NCI-H460 (cell line): ENCODE measurements at places on chromosomes 11 and 22. TPM values are rescaled to one million over a fixed set of nuclear protein-coding genes. Genes with fewer than 3 reads are reported as not detected.

DNA sequence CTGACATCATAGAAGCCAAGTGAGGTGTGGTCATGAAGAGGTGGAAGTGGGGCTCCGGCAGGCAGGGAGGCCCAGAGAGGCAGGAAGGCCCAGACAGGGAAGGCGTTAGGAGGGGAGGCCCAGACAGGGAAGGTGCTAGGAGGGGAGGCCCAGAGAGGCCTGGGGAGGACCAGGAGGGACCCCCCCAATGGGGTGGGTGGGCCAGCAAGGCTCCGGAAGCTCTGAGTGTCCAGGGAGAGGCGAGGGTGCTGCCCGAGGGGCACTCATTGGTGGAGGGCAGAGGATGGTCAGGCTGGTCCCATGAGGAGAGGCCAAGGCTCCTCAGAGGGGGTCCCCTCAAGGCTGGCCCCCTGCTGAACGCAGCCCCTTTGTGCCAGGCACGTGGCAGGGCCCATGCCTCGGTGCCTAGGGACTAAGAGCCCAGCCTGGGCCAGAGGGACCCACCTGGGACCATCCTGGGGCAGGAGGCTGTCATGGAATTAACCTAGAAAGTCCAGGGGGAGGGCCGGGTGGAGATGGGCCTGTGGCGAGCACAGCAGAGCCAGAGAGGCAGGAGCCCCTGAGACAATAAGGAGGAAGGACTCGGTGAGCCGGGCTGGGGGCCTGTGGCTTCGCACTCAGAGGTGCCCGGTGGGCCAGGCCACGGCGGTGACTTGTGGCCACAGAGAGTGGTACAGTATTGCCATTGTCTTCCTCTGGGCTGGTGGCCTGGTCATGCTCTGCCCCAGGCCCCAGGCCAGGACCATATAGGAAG, 12.2 kb downstream of the PHLDA2 start:
- no peak for DNase-seq

DNA sequence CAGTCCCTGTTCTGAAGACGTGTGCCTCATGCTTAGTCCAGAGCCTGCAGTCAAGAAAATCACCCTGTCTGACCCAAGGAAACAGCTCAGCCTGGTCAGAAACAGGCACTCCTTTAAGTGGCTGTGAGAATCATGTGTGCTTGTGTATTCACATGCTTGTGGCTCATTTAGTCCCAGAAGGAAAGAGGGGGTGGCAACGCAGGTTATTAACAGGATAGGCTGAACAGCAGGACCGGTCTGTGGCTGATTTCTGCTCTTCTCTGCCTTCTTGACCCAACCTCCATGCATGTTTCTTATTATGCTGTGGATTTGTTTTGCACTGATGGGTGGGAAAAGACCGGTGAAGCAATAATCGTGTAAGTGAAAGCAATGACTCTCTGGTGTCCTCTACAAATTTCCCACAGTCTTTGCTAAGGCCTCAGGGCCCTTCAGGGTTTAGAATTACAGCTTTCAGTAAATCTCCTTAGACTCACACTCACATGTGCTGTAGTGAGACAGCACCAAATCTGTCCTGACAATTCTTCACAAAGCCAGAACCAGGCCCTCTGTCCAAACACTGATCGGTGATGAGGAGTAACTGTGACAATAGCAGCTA, 288.1 kb downstream of the ETS1 start:
- DNase-seq, result no peak

The ESAM gene
- 0.15 and 0.23 TPM in 2 replicates for total RNA-seq

DNA sequence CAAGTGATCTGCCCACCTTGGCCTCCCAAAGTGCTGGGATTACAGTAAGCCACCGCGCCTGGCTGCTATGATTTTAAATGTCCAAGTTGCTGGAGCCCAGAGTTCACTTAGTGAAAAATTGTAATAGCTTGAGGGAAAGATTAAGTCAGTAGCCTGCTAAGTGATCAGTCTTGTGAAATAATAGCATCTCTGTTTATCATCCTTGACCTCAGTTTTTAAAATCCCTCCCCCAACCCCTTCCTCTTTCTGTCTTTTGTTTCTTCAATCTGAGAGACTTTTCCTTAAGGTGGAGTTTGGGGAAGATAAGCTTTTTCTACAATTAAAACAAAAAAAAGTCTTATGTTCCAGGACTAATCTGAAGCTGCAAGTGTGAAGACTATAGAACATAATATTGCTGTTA, 6.4 kb downstream of the HIPK3 start:
- no peak for DNase-seq

The CARD18 gene
- not detected in 2 replicates for total RNA-seq

The PSMC3 gene
- total RNA-seq, result 120 and 123 TPM in 2 replicates

DNA sequence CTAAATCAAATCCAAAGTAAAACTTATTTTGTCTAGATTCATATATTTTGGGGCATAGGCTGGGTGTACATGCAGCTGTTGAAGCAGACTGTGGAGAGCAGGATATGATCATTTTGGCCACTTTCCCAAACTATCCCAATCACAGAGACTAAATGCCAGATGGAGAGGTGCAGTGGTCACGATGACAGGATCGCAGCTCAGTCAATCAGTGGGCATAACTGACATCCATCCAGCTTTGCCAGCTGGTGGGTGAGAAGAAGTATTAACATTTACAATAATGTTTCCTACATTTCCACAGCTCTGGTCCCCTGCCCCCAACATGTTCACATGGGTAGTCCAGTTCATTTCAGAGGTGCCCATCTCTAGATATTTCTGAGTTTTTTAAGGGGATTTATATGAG, 255.5 kb upstream of the SESN3 start:
- DNase-seq, result no peak

- no peak for DNase-seq
Observed at GRCh38 chr11:71518506-71519471, 8.3 kb upstream of the KRTAP5-7 start.

- no peak for DNase-seq
Observed at GRCh38 chr11:126341760-126342161, 13.7 kb upstream of the ST3GAL4 start.

DNA sequence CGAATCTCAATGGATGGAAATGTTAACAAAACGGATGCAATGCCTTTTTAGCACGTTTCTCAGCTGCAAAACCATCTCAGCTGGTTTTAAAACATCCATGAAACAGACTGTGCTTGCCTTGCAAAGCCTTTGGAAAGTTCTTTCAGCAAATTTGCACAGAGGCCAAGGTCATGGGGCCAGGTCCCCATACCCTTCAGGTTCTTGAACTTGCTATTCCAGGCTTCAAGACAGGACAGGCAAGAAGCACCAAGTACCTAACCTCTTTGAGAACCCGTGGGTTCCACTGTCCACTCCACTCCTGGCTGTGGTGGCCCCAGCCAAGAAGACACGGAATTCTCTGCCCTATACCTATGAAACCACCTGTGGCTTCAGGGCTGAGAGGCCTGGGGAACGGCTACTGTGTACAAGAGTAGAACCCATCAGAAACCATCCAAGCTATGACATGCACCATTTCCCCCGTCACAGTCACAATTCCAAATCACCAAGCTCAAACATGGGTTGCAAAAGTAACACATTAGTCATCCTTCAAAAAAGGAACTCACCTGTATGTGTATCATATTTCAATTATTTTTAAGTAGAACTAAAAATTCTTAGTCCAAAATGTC, 17.0 kb downstream of the TNKS1BP1 start:
- DNase-seq, result no peak

- no peak for DNase-seq
Observed at GRCh38 chr11:69541001-69541285, 59.5 kb downstream of the LINC01488 start.

DNA sequence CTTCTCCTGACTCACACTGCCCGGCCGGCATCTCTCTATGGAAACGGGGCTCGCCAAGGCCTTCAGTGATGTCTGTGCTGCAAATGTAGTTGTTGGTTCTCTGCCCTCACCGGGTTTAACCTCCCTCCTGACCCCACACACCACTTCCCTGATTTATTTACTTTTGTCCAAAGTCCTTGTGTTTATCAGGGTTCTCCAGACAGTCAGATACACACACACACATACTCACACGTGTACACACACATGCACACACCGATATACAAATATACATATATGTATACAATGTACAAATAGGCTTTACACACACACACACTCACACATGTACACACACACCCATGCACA, 647.0 kb downstream of the BRD1 start:
- DNase-seq, result no peak

DNA sequence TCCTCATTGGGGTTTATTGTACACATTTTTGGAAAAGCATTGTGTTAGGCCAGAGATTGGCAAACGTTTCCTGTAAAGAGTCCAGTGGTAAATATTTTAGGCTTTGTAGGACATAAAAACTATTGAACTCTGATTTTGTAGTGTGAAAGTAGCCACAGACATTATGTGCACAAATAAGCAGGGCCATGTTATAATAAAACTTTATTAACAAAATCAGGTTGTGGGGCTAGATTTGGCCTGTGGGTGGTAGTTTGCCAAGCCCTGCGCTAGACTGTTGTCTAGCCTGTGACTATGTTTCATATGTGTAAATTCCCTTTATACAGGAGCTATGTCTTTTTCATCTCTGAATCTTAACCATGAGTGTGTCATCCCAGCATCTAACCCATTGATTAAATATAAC, 104.1 kb downstream of the FBXO7 start:
- DNase-seq, result no peak

The YIF1A gene
- 62.5 and 74.1 TPM in 2 replicates for total RNA-seq

DNA sequence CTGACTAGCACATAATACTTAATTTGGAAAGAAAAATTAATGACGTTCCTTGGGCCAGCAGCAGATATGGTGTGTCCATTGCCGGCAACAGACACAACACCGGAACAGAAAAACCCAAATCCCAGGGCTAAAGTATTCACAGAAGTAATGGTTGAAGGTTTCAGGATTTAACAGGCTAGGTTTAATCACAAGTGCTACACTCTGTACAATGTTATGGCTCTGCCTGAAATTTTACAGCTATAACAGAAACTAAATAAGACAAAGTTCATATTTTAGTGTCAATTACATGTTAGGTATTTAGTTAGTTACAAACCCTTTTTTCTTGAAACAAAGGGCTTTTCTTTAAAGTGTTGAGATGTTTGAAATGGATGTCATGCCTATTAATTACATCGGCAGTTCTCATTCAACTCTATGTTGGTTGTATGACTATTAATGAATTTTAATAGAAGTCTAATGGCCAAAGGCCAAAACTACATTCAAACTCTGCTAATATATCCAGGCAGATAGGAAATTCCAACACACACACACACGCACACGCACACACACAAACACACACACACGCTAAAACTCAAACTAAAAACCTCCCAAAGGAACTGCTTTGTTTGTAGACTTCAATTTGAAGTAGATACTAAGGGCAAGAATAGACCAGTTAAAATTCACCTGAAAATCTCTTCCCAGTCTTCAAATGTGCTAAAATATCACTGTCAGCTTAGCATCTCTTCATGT, 27.8 kb upstream of the CLNS1A start:
- no peak for DNase-seq

The OR10D3 gene
- total RNA-seq, result not detected in 2 replicates

The NLRP10 gene
- total RNA-seq, result not detected in 2 replicates

DNA sequence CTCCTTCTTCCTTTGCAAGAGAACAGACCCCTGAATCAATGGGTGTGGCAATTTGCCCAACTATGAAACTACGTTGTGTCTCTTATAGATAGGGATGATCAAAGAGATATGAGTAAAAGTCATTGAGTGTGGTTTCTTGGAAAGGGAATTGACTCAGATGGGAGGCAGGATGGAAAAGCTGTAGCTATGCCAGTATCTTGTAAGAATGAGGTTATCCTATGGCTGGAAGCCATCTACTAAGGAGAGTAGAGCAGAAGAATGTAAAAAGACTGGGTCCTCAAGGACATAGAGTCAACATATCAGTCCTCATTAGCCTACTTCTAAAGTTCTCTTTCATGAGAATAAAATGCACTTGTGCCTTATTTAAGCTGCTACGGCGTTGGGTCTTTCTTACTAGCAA, 78.9 kb upstream of the POU2AF2 start:
- no peak for DNase-seq

The CTSF gene
- 9.0 and 9.5 TPM in 2 replicates for total RNA-seq

The KRTAP5-1 gene
- total RNA-seq, result not detected in 2 replicates

The BTG4 gene
- 0.12 and 0.17 TPM in 2 replicates for total RNA-seq

- peak; percentile 84 for DNase-seq
Observed at GRCh38 chr22:28882878-28883656, at the start of gene ZNRF3. Gene ZNRF3, plus strand, starts transcription at chr22:28883572. Its CDS starts 195 bp downstream, at chr22:28883767.

The CAVIN3 gene
- total RNA-seq, result 8.9 and 9.8 TPM in 2 replicates

DNA sequence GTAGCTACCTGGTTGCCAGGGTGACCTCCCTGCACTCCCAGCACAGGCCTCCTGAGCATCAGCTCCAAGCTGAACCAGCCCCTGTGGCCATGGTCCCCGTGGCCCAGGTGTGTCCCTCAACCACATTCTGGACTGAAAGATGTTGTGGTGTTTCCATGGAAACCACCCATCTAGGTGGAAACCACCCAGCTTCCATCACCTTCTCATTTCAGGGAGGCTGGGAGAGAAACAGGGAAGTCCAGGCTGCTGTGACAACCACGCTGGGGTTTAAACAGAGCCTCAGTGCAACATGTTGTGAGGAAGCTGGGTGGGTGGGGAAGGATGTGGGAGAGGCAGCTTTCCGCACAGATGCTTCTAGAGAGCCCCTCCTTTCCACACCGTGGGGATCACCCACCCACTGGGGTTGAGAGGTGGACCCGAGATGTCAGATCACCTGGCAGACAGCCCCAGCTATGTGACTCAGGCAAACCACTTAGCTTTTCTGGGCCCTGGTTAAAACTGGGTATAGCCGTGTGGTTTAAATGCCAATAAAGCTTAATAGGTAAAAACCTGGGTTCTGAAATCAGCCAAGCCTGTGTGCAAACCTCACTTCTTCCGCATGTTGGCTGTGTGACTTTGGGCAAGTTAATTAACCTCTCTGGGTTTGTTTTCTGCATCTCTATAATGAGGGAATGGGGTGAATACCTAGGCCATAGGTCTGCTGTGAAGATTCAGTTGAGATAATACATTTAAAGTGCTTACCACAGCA, 46.4 kb downstream of the CD82 start:
- DNase-seq, result no peak

DNA sequence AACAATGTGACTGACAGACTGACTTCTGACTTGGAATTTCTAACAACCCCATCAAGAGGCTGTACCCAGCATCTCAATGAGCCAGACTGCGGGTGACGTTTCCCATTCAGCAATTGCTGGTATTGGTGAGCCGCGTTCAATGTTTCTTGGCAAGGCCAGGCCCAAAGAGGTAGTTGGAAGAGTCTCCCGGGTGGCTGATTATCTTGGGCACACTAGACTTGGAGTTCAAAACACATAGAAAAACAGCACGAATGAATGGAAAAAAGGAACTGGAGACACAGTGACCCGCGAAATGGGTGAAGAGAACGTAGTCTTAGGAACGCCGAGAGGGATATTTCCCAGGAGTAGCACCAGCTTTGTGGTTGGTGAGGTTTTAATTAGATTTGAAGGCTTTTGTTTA, 115.7 kb downstream of the RPS6KA4 start:
- DNase-seq, result no peak

The LMO1 gene
- 0.40 and 1.5 TPM in 2 replicates for total RNA-seq

GRCh38 chr11:126080161-126080941, 17.7 kb upstream of the CDON start:
- no peak for DNase-seq

DNA sequence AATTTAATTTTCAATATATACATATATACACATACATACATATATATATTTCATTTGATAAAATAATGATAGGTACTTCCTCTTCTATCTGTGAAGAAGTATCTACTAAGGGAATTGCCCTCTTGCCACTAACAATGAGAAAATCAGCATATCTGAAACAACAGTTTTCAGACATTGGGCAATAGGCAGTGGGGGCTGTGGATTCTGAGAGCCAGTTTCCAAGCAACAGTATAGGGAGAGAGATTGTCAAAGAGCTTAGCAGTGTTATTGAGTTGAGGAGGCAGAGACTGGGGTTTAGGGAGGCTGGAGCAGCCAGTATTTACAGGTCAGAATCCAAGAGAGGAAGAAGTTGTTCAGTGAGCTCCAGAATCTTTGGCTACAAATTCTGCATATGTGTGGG, 119.3 kb downstream of the ARFGAP2 start:
- no peak for DNase-seq

- DNase-seq, result no peak
Observed at GRCh38 chr22:46969491-46969890, 207.0 kb downstream of the TBC1D22A start.

The PKDREJ gene
- not detected in 2 replicates for total RNA-seq
